Stimulated activated CD4-positive, alpha-beta T cell treated with anti-CD3 and anti-CD28 coated beads, TNF-alpha, amount 100 ng/mL, for 48 hours (primary cell): ENCODE measurements at places on chromosomes 1 and 21.
A peak's percentile ranks its signal among the peaks of the same experiment; 100 is the strongest.

DNA sequence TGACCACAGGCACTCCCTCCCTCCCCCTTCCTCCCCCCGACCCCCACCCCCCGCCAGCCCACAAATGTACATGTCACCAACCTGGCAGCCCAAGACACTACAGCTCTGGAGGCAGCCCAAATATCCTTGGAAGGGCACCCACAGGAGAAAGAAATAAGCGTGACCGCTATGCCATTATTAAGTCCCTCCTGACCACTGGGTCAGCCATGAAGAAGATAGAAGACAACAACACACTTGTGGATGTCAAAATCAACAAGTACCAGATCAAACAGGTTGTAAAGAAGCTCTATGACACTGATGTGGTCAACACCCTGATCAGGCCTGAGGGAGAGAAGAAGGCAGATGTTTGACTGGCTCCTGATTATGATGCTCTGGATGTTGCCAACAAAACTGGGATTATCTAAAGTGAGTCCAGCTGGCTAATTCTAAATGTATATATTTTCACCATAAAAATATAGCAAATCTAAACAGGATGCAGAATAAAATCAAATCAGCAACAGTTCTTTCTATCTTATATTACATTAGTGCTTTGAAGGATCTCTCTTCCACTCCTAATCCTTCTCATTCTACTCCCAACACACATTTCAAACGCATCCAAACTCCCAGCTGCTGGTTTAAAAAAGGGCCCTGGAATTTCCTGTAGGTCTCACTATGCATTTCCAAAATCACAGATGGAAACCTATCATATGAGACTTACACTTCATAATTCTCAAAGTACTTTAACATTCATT lies 77.4 kb upstream of the SLFNL1 start:
- no peak for DNase-seq

GRCh38 chr1:108200687-108201051 lies 526 bp upstream of the SLC25A24 start:
- peak; percentile 34 for DNase-seq

- DNase-seq, result no peak
These were observed 100.4 kb downstream of the MRPL37 start for GRCh38 chr1:54300401-54300800.

GRCh38 chr1:42179275-42179674 lies 14.7 kb upstream of the GUCA2A start:
- no peak for DNase-seq

- DNase-seq, result no peak
These were observed 27.1 kb upstream of the RERE start for GRCh38 chr1:8844501-8845006.

- DNase-seq, result no peak
These were observed 14.6 kb downstream of the MTX1 start for GRCh38 chr1:155223047-155223446.

GRCh38 chr1:219581344-219581743 lies 31.6 kb downstream of the ZC3H11B start:
- DNase-seq, result no peak

GRCh38 chr1:185334182-185334581 lies 17.1 kb upstream of the IVNS1ABP start:
- DNase-seq, result no peak

DNA sequence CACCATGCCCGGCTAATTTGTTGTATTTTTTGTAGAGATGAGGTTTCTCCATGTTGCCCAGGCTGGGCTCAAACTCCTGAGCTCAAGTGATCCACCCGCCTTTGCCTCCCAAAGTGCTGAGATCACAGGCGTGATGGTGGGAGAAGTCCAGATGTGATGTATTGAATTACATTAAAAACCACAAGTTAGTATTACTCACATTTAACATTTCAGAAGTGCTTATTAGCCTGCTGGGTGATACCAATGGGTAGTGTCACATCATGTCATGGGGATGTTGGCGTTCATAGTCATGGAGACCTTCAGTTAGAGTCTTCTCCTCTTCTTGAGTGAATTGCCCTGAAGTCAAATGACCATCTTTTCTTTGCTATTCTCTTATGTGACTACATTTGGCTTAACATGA lies 63.6 kb upstream of the VAMP3 start:
- no peak for DNase-seq

- no peak for DNase-seq
These were observed 19.9 kb upstream of the C1QA start for GRCh38 chr1:22616571-22616970.

GRCh38 chr1:93738926-93739325 lies 57.3 kb upstream of the BCAR3 start:
- no peak for DNase-seq

- DNase-seq, result no peak
These were observed 46.3 kb downstream of the ITPKB start for GRCh38 chr1:226692823-226693222.

DNA sequence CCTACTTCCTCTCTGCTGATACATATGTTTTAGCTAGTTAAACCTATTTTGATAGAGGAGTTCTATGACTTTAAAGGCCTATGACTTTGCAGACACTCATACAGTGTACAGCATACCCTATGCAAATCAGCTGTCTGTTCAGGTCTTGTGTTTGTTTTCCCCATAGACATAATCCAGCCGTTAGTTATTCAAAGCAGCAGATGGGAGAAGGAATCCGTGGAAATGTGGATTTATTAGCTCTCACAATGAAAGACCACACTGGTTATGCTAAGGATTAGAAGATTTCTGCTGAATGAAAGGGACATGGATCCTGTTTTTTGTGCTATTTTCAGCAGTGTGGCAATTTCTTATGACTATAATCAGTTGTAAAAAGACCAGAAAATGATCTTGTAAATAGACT lies 59.8 kb downstream of the MAST2 start:
- DNase-seq, result no peak

DNA sequence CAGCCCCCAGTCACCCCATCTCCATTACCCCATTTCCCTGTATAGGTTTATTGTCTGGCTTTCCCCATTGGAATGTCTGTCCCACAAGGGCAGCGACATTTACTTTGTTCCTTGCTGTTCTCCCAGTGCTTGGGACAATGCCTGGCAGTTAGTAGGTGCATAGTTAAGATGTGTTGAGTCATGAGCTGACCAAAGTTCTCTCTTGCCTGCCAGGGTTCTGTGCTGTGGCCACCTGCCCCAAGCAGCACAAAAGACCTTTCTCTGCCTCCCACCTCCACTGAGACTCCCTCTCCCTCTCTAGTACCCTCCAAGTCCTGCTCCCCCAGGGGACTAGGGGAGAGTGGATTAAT lies 40.0 kb downstream of the TMCO4 start:
- no peak for DNase-seq

GRCh38 chr1:25668931-25669573 lies 52.5 kb downstream of the MAN1C1 start:
- DNase-seq, result no peak

- no peak for DNase-seq
These were observed 2.3 kb upstream of the GADD45A start for GRCh38 chr1:67682659-67683197.

DNA sequence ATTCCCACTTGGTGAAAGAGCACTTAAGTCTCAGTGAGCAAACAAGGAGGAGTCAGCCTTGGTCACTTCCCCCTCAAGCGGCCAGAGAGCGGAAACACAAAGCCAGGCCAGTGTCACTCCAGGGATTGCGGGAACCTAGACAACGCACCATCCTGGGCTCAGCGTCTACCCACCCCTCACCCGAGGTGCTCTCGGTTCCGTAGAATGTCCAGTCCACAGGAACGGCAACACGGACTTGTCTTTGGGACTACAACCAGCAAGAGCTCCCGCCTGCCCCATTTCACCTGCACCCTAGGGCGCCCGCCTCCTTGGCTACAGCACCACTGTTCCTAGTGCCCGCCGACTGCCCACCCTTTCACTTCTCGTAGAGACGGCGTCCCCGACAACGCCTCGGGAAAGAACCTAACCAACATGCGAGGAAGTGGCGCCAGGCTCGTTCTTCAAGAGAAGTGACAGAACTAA lies 509 bp downstream of the GDAP2 start:
- peak; percentile 3 for DNase-seq

GRCh38 chr1:187038784-187039183 lies 210.0 kb downstream of the PLA2G4A start:
- DNase-seq, result no peak

DNA sequence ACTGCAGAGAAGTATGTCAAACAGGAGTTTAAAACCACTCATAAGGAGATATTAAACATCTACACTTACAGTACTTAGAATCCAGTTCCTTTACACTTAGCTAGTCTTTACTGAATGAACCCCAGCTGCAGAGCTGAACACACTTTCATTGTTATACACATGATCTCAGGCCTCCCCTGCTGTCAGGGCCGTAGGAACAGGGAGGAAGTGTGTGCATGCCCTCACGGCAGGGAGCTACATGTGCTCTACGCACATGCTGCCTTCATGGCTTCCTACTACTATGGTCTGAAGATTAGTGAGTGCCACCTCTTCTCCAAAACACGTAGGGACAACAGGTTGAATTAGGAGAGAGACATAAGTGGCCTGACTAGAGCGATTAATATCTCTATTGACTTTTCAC lies 191.5 kb downstream of the SIPA1L2 start:
- DNase-seq, result no peak

- no peak for DNase-seq
These were observed 22.9 kb upstream of the VPS13D start for GRCh38 chr1:12206792-12207424.

- no peak for DNase-seq
These were observed 17.5 kb upstream of the PDIK1L start for GRCh38 chr1:26094076-26094669.

DNA sequence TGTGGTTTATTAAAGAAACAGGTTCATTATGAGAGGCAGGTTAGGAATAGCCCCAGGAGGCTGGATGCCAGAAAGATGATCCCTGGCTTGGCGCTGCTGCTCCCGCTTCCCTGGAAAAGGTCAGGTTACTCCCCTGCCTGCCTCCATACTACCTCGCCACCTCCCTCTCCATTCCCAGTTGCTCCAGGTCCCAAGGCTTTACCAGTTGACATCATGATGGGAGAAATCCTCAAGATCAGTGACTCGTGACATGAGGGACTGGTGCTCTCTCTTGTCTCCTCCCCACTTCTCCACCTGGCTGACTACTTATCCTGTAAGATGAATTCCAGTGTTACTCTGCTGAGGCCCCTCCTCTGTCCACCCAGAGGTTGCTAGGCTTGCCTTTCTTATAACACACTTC lies 19.7 kb downstream of the VASH2 start:
- DNase-seq, result no peak

DNA sequence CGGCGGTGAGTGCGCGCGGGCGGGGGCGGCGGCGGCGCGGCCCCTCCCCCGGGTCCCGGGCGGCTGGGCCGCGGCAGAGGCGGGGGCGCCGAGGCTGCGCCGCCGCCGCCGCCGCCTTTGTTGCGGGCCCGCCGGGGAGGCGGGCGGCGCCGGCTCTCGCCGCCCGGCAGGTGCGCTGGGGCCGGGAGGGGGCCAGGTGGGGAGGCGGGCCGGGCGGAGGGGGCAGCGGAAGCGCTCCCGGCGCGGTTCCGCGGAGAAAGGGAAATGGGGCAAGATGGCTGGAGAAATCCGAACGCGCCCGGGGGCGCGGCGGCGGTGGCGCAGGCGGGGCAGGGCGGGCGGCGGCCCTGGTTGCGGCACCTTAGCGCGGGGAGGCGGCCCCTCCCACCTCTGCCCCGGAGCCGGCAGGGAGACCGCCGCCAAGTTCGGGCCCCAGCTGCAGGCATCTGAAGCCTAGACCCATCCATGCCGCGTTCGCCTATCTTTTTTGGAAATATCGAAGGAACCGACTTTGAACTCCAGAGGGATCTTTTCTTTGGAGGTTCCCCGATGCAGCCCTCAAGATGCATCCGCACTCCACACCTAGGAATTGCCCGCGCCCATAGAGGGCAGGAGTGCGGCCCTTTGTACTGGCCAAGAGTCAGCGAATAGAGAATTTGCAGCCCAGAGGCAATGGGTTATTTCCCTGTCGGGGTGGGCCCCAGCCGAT lies 479 bp downstream of the POGK start:
- DNase-seq, result peak; percentile 22

DNA sequence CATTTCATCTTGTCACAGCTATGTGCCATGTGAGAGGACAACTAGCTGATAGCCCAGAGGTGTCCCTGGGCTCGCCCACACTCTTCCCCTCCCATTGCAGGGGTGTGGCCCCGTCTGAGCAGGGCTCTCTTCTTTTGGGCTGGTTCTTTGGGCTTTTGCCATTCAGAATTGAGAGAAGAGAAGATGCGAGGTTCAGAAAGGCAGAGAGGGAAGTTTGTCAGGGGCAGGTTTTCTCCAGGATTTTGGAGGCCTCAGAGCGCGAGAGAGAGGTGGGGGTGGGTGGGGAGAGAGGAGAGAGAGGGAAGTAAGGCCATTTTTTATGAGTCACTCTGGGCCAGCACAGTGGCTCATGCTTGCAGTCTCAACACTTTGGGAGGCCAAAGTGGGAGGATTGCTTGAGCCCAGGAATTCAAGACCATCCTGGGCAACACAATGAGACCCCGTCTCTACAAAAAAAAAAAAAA lies 5.2 kb downstream of the IFI6 start:
- DNase-seq, result no peak

DNA sequence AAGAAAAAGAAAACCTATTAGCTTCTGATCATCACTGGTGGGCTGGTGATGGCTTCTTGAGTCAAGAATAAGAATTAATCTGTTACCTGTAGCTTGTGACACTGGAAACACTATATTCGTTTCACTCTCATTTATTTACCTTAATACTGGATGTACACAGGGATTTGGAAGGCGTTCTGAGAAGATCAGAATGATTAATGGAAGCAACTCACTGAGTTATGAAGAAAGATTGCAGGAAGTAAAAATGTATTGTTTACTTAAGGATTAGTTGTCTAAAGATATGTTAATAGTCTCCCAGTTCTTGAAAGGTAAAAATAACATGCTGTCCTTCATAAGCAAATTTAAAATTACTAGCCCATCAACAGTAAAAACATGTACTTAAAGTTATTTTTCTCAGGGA lies 644.9 kb upstream of the NCAM2 start:
- no peak for DNase-seq

DNA sequence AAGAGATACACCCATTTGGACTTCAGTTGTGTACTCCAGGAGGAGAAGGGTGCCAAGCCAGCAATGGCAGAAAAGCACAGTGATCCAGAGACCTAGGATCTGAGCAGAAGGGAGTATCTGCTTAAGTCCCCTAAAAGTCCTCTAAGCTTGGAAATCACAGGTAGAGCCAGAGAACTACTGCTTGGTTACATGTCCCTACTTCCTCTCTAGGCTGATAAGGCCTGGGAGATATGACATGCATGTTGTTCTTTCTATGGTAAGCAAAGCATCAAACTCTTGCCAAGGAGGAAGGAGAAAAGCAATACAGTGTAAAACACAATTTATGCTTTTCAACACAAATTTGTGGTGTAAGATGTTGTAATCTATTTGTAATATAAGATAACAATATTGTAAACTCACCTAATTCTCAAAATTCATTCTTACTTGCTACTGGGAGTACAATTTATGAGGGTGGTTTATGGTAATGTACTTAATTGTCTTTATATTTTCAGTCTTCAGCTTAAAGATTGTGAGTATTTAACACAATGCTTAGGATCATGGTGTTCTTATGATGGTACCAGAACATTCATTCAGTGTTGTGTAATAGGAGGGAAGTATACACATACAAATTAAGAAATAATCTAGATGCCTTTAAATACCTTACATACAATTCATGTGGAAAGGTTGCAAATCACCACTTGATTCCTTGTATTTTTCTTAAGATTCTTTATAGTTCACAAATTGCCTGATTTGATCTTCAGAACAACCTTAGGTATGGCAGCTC lies 49.1 kb upstream of the GNG12 start:
- no peak for DNase-seq
